ENCODE measurements at places on chromosomes 5 and 9.
A peak's percentile ranks its signal among the peaks of the same experiment; 100 is the strongest.

DNA sequence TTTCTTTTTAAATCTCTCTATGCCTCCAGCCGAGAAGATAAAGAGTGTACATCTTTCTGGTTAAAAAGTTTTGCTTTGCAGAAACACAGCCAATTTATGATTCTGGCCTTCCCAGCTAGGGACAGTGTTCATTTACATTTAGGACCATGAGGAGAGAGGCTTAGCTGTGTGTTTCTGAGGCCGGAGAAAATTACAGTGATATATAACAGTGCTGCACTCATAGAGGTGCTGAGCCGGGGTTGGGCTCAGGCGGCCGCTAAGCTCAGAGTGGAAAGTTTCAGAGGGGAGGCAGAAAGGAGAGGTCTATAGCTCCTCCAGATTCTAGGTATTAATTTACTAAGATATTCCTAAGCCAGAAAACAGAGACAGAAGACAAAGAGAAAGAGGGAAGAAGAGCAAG, 37.0 kb upstream of the LCP2 start:
- DNase-seq = no peak

DNA sequence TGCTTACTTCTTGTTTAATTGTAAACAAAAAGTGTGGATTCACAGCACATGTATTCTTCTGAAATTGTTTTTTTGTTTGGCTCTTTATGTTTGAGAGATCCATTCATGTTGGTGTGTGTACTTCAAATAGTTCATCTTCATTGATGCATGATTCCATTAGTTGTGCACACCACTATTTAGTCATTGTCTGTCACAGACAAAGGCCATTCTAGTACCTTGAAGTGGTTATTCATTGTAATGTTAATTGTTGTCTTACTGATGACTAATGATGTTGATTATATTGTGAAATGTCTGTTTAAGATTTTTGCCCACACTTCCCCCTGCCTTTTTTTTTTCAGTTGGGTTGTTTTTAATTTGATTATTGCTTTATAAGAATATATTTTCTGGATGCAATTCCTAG, 391.3 kb downstream of the DIRAS2 start:
- no peak for DNase-seq

DNA sequence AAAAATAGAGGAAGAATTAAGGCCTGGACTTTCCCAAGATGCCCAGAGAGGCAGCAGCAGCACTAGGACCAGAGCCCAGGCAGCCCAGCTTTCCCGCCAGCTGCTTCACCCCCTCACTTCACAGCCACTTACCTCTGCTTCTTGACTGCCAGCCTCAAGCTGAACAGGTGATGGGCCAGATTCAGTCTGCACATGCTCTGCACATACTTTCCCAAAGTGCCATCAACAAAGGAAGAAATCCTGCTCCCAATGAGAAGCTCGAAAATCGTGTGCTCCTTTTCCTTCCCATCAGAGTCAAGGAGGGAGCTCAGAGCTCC, 4.1 kb upstream of the SLC25A48 start:
- DNase-seq = no peak

GRCh38 chr5:127324756-127325155, 34.2 kb downstream of the MEGF10 start:
- no peak for DNase-seq

DNA sequence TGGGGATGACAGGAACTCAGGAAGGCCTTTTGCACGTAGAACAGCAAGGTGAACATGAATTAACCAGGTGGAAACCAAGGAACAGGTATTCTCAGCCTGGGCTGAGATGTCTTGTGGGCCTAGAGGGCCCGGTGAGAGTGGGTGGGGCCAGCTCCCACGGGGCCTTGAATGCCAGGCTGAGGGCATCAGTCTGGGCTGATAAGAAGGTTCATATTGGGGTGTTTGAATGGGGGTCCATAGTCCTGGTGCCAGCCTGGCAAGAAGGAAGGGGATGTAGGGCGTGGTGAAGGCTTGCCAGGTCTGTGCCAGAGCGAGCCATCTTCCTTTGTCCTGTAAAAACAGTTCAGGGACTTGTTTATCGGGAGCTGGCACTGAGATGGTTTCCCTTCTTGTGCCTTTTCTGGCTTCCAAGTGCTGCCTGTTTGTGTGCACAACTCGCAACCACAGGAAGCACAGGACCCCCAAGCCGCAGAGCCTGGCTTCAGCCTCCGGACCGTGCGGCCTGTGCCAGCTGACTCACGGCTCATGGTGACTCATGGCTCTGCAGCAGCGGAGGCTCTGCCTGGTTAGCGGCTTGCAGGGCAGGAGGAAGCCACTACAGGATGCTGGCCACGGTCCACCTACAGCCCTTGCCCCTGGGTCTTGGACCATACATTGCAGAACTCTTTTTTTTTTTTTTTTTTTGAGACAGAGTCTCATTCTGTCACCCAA, 2.4 kb downstream of the CARD19 start:
- DNase-seq = peak; percentile 42

GRCh38 chr5:53037141-53037859, 48.1 kb downstream of the ITGA2 start:
- DNase-seq = no peak

DNA sequence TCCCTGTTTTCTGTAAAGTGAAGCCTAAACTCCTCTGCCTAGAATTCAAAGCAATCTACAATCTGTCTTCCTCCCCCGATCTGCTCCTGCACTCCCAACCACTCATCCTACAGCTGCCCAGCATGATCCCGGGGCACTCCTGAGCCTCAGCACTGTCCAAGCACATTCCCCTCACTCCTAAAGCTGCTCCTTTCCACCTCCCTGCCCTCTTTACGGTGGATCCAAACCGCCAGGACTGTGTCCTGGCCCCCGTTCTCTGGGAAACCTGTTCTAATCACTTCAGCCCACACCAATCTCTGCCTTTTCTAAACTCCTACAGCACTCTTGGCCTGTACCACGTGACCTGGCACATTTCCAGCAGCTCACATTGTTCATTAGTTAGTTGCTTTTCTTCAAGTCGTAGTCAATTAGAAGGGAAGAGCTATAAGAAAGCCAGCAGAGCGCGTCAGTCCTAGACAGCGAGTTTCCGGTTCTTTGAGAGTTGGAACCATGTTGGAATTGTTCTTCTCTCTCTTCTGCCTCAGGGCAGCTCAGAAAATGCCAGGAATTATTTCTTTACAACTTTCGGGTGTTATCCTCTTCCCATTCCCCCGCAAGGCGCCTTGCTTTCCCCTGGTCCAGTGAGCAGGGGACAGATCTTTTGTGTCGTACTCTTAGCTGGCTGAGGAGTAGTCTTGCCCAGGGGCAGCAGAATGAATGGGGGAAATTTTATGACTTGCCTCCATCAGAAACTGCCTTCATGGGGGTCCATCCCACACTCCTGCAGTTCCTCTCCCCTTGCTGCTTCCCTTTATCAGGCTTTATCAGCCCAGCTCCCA, 60.7 kb downstream of the NRG2 start:
- no peak for DNase-seq

DNA sequence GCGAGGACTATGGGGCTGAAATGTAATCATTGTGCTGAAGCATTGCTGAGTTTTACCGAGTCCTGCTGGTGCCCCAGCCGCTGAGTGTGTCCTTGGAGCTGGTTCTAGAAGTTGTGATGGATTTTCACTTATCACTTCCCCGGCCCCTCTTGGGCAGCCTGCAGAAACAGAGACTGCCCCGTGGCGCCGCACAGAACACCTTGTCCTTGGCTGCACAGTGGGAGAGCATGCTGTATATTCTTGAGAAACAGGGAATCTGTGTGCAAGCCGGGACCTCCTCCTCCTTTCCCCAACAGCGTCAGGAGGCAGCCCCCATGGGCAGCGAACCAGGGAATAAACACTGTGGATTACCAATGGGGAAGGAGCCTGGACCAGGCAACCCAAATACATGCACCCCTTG, 90.6 kb upstream of the RUFY1 start:
- DNase-seq = no peak

DNA sequence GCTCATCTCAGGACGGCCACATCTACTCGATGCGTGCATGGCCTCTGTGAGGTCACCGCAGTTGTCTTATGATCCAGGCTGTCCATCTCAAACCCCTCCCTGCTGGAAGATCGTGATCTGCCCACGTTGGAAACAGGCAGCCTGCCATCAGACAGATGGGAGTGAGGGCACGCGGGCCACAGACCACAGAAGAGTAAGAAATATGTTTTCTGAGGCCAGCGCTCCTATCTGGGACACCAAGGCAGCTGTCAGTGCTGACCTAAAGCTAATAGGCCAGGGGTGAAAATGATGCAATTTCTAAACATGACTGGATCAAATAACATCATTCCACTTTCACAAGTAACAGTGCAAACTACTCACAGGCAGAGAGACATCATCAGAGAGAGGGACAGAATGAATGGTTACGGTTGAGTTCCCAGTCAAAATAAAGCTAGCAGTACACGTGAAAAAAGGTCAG, 57.1 kb upstream of the CER1 start:
- DNase-seq = no peak

GRCh38 chr5:142852416-142853198, 82.4 kb downstream of the ARHGAP26 start:
- DNase-seq = no peak
